ENCODE measurements at places on chromosomes 16 and 17. TPM values are rescaled to one million over a fixed set of nuclear protein-coding genes. Genes with fewer than 3 reads are reported as not detected.

Gene ACSM2A
- not detected for total RNA-seq

Gene TP53TG3B
- not detected for total RNA-seq

Gene ST6GALNAC2
- total RNA-seq: 2.4 TPM

Gene SDK2
- 0.93 TPM for total RNA-seq

Gene HSD17B1
- total RNA-seq: 4.9 TPM

Gene CALB2
- total RNA-seq: not detected

Gene HSD11B2
- 0.34 TPM for total RNA-seq

Gene KRT31
- total RNA-seq: not detected

Gene P2RX5
- 0.58 TPM for total RNA-seq

Gene MGAT5B
- 2.7 TPM for total RNA-seq

Gene SYNGR3
- total RNA-seq: 1.4 TPM

Gene CHRNE
- total RNA-seq: 0.51 TPM

All from pericardium fibroblast (primary cell).